ENCODE measurements at places on chromosomes 4 and X. TPM values are rescaled to one million over a fixed set of nuclear protein-coding genes. Genes with fewer than 3 reads are reported as not detected.

DNA sequence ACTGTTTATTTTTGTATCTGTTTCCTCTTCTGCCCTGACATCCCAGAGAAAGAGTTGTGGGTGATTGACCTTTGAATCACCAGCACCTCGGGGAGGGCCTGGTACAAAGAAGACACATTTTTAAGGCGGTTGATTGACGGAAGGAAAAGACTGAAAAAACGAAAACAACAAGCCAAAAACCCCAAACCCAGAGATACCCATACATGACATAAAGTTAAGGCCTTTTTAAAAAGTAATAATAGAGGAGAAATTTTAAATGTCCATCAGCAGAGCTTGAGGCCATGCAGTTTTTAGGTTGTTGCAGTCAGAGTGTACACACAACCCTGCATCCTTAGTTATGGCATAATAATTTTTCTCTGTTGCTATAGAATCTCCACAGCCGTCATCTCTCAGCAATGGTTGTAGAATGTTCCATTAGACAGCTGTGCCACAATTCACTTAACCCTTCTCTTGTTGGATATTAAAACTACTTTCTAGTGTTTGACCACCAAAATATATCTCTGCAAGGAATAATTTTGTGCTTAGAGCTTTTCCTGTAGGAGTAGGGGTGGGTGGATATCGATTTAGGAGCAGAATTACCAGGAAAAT, 110.2 kb downstream of the GNL3L start:
- no peak for DNase-seq

GRCh38 chr4:174672276-174672675, 150.0 kb upstream of the HPGD start:
- DNase-seq: no peak

- peak; percentile 31 for DNase-seq
Observed at GRCh38 chrX:71195964-71196649, 26.9 kb upstream of the GJB1 start.

DNA sequence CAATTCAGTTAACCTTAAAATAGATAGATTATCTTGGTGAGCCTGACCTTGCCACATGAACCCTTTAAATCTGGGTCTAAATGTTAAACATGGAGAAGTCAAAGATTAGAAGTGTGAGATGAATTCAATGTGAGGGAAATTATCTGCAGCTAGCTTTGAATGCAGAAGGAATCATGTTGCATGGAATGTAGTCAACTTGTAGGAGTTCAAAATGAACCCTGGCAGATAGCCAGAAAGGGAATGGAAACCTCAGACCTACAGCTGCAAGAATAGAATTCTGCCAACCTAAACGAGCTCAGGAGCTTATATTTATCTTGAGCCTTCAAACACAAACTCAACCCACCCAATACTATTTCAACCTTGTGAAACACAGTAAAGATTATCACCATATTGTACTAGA, 632.5 kb downstream of the KCTD8 start:
- DNase-seq: no peak

- no peak for DNase-seq
Observed at GRCh38 chr4:62901101-62901500, 1508.1 kb downstream of the TECRL start.

DNA sequence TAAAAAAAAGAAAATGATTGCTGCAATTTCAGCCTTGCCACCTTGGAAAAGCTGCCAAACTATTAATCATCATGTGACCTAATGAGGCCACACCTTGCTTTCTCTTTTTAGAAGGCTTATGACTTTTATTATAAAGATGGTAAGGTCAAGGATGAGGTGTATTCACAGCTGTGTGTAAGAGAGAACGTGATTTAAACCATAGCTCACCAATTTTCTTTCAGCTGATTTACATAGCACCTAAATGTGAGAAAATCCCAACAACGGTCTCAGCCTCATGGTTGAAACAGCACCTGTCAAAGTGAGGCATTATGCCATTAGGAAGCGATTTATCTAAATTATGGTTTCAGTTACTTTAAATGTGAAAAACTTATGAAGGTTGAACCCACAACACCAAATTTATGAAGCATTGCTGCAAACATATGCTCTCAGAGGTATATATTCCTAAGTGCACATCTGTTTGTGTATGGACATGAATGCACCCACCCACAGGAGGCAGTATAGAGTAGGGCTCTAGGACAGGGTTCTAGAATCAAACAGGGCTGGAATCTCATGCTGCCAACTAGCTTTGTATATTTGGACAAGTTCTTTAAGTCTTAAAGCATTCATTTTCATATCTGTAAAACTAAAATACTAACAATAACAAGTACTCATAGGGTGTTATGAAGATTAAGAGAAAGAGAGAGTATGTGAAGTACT, 40.7 kb downstream of the ANXA3 start:
- peak; percentile 29 for DNase-seq

The AR gene
- total RNA-seq: not detected

GRCh38 chr4:8315435-8316250, 46.1 kb downstream of the HTRA3 start:
- no peak for DNase-seq

GRCh38 chr4:97656044-97656720, 487.1 kb downstream of the STPG2 start:
- DNase-seq: no peak

DNA sequence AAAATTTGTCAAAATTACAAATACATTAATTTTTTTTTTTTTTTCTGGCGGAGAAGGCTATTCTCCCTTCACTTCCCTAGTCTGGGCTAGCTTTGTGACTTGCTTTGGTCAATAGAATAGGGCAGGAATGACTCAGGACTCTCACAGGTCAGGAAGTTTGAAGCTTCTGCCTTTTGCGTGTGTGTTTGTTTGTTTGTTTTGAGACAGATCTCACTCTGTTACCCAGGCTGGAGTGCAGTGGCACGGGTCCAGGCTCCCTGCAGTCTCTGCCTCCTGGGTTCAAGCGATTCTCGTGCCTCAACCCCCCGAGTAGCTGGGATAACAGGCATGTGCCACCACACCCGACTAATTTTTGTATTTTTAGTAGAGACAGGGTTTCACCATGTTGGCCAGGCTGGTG, 55.9 kb upstream of the USP9X start:
- no peak for DNase-seq

The MAGEA2 gene
- not detected for total RNA-seq

The TSC22D3 gene
- total RNA-seq: 23.3 TPM

The PCDH11X gene
- total RNA-seq: not detected

DNA sequence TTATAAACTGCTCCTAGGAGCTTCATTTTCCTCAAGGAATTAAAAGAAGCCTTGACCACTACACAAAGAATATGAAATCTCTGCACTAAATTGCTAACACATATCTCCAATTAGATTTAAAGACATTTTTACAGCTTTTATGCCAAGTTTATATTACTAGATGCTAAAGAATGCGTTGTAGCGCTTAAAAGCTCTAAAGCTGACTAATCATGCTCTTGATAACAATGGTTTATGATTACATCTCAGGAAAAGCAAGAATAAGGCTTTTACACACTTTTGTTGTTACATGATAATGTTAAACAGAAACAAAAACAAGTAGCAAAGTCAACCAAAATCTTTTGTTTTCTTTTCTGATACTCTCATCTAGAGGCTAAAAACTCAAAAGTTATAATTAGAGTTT, 44.7 kb downstream of the SLC10A7 start:
- no peak for DNase-seq

The HMGN5 gene
- 6.6 TPM for total RNA-seq

GRCh38 chr4:83207497-83208101, 77.0 kb downstream of the COQ2 start:
- DNase-seq: no peak

DNA sequence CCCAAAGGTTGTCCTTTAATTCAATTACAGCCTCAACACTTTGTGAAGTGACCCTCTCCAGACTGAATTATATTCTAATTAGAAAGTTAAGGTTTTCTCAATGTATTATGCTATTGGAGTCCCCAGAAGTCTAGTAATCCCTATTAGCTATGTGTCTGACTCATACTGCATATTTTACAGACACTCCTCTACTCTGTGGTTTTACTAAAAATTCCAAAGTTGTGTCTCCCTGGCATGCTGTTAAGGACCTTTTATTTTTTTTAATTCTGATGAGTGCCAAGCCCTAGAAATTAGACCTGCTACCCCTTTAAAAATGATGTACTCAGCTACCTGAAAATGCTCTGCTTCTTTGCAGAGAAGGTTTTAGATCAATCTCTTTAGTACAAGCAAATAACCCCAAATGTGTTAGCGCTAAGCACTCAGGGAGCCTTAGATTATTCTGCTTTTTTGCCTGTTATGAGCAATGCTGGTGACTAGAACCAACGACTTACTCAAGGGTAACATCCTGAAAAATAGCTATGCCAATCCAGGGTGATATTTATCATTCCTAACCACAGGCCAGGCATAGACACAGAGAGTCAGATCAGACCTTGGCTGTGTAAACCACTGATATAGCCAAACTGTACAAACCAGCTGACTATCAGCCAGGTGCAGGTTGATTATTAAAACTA, 26.1 kb upstream of the CXCL13 start:
- no peak for DNase-seq

The TMSB15B gene
- 7.3 TPM for total RNA-seq

GRCh38 chrX:115589419-115589818, 28.4 kb downstream of the PLS3 start:
- DNase-seq: no peak

DNA sequence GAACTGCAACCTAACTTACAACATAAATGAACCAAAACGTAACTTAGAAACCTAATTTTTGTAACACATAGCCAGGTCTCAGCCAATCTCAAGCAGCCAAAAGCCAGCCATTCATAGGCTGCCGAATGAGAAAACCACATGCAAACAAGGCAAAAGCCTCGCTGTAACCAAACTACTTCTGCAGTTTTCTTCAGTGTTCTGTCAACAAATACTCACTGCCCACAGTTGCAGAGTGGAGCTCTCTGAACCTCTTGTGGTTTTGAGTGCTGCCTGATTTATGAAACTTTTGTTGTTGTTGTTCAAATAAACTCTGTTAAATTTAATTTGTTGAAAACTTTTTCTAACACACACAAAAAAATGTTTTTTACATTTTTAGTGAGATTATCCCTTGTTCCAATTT, 251.2 kb downstream of the PAPSS1 start:
- no peak for DNase-seq

GRCh38 chr4:102707150-102707549, 53.6 kb downstream of the MANBA start:
- no peak for DNase-seq

The KLKB1 gene
- total RNA-seq: not detected

DNA sequence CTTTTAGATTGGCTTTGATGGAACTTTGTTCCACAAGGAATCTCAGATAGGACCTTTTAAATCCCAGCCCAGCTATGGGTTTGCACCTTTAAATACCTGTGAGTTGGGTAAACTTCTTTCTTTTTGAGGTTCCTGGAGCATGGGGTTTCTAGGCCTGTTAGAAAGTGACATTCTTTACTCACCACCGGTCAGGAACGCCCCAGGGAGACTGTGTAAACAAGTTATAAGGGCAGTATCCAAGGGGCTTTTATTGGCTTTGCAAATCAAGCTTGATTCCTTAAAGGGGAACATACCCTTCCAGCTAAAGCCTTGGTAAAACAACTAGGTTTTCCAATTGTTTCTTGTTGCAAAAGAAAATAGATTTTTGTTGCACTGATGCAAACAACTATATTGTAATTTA, 93.4 kb downstream of the TENT5D start:
- no peak for DNase-seq

- DNase-seq: no peak
Observed at GRCh38 chrX:145751943-145752342, 65.7 kb upstream of the SLITRK2 start.

DNA sequence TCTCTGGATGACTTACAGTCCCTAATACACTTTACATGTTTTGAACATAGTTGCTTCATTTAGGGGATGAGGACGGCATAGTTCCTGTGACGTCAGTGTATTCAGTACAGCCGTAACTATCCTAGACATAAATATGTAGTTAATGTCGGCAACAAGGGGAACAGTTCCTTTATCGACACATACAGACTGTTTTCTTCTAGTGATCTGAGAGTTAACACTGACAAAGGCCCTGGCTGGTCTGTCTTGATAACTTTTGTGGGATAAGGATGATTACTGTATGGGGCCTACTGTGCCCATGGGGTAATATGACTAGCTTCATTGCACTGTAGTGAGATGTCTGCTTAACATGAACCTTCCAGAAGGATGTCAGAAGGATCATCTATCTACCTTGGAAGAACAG, 131.2 kb downstream of the ZNF518B start:
- DNase-seq: no peak

The XK gene
- total RNA-seq: not detected

DNA sequence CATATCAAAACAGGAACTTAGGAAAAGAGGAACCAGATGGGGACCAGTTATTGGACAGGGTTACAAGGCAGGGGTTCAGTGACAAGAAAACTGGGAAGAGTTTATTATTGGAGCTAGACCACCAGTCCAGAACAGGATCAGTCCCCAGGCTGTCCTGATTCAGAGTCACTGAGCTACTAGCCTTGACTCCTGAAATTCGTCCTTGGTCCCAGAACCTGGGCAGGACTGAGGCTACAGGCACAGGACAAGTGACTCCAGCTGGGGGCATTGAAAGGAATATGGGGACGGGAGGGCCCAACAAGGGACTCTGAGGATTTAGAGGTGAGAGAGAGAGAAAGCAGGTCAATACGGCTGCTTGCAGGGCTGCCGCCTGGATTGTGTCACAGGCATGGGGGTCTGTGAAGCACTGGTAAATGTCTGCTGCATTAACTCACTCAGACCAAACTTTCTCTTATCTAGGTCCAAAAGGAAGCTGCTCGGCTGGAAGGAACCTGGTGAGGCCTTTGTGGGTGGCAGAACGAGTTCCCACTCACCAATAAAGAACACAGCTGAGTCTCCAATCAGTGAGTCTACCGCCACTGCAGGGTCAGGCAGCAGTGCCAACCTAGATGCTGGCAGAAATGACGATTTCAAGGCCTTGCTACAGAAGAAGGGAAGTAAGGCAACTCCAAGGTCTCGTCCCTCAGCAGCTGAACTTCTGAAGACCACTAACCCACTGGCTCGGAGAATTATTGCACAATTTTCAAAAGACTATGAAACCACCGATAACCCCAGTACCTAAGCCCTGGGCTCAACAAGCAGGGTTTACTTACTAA, 11.3 kb upstream of the RTL5 start:
- DNase-seq: no peak

DNA sequence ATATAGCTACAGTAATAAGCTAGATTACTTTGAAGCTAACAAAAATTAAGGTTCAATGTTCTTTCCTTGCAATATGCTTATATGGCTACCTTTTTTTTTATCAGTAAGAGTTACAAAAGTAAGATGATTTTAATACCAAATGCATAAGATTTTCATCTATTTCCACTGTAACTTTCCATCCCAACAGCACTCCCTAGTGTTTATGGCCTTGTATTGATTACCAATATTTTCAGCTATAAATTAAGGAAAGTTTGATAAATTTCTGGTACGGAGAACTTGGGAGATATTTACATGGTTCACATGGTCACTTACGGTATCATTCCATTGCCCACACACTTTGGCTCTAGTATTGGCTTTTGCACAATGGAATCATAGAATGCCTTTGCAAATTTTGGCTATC, 448.9 kb upstream of the PABPC4L start:
- DNase-seq: no peak

DNA sequence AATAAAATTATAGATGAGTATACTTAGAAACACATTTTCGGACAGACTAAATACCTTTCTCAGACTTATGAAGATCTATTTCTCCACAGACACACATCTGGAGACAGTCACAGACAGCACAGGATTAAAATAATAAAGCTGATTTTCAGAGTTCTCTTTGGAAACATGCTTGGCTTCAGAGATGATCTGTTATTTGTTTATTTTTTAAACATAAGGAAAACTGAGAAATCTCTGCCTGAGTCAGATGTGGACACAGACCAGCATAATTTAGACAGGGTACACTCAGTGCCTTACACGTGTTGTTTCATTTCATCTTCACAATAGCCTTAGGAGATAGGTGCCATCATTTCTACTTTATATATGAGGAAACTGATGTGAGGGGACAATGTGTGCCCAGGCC, 92.1 kb downstream of the SLC9A7 start:
- no peak for DNase-seq
